KG1 (cell line): ENCODE measurements at places on chromosomes 7 and 10.

GRCh38 chr7:119724041-119724792 lies 548.8 kb upstream of the KCND2 start:
- no peak for DNase-seq

DNA sequence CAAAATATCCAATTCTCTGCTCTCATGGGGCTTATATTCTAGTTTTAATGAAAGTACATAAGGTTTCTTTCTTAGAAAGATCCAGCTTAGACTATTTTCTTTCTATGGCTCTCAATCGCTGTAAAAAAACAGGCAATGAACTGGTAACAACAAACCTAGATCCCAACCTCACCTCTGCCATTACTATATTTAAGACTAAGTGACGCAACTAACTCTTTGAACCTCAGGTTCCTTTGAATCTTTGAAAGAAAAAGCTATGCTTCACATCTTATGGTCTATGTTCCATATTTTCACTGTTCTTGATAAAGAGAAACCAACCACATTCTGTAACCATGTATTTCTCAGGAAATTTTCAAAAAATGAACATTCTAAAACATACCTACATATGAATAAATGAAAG lies 88.5 kb downstream of the ELAPOR2 start:
- no peak for DNase-seq

- DNase-seq: no peak
Observed at GRCh38 chr7:105210721-105211205, 178.0 kb downstream of the SRPK2 start.

GRCh38 chr7:152025077-152025936 lies at the start of gene GALNT11:
Gene GALNT11, plus strand, starts transcription at chr7:152025674. Its CDS starts 68,554 bp downstream, at chr7:152094228.
- peak; percentile 57 for DNase-seq

DNA sequence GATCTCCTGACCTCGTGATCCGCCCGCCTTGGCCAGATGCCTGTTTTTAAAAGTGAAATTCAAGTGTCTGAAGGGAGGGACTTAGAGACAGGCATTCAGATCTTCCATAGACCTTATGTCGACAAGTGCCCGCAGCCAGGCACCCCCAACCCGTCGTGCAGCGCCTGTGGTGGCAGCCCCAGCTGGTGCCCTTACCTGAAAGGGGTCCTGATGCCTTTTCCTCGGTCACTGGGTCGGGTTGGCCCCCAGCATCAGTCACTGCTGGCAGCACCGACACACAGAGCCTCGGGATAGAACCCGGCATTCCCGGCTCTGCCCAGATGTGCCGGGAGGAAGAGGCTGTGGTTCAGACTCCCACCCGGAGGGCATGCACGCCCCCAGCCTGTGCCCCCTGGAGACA lies 23.3 kb downstream of the LRRC27 start:
- DNase-seq: no peak
